ENCODE measurements at places on chromosomes 1 and 21.

DNA sequence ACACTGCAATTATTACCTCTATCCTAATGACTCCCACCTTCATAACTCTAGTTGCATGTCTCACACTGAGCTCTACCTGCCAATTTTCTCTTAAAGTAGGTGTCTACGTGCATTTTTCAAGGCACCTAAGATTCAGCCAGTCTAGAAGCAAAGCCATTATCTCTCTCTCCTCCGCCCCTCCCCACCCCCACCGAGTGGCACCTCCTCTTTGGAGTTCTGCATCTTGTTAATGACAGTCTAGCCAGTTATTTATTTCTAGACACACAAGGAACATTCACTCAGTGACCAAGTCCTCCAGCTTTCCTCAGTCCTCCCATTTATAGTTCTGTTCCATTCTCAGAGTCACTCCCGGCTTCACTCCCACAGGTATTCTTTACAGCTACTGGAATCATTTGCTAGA lies 47.6 kb downstream of the ASTN1 start:
- DNase-seq, result no peak

- no peak for DNase-seq
These were observed 437.9 kb downstream of the MATN1 start for GRCh38 chr1:30285501-30285932.

- no peak for DNase-seq
These were observed 7.9 kb downstream of the TNFSF18 start for GRCh38 chr1:173042806-173043205.

DNA sequence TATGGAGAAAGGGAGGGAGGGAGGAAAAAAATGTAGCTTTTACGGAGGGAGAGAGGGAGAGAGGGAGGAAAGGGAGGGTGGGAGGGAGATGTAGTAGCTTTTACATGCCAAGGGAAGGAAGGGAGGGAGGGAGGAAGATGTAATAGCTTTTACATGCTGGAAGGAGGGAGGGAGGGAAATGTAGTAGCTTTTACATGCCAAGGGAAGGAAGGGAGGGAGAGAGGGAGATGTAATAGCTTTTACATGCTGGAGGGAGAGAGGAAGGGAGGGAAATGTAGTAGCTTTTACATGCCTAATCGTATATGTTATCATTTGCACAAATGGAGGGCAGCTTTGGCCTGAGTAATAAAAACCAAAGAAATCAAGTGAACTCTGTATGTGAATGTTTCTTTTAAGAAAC lies 35.6 kb downstream of the EEIG2 start:
- no peak for DNase-seq

Data from hematopoietic multipotent progenitor cell treated with erythropoietin and hydrocortisone succinate and interleukin-3 and kit ligand, for 15 days (in vitro differentiated cells).